ENCODE measurements at places on chromosomes 12 and 14.

- no peak overlapping the region for H3K27ac ChIP-seq
- H3K4me1 ChIP-seq = no peaks in the 10 kb centered on the region
- no peaks in the 10 kb centered on the region for H3K27me3 ChIP-seq
- no peak overlapping the region for H3K4me3 ChIP-seq
These were observed 59.7 kb downstream of the LGMN start for GRCh38 chr14:92688434-92689375.

GRCh38 chr12:116015525-116015924, 262.0 kb downstream of the MED13L start:
- peaks cover 2% of the 10 kb centered on the region for H3K27me3 ChIP-seq
- no peak for DNase-seq
- H3K36me3 ChIP-seq = no peaks in the 10 kb centered on the region
- H3K4me3 ChIP-seq = no peak overlapping the region

DNA sequence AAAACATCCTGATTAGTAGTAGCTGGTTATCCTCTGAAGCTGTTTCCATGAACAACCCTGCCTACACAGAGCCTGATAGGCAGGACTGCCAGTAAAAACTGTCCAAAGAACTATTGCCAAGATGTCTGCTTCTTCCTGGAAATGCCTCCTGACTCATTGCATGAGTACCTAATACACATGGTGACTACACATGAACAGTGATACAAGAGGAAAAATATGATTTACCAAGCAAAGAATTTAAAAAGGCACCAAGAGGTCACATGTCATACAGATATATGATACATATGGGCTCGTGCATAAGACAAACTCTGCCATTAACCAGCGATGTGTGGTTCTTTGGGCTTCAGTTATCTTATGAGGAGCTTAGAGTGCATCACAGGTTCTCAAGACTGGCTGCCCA, 552.3 kb downstream of the SLC16A7 start:
- H3K27ac ChIP-seq = no peak overlapping the region
- H3K4me3 ChIP-seq = no peak overlapping the region
- no peaks in the 10 kb centered on the region for H3K36me3 ChIP-seq

DNA sequence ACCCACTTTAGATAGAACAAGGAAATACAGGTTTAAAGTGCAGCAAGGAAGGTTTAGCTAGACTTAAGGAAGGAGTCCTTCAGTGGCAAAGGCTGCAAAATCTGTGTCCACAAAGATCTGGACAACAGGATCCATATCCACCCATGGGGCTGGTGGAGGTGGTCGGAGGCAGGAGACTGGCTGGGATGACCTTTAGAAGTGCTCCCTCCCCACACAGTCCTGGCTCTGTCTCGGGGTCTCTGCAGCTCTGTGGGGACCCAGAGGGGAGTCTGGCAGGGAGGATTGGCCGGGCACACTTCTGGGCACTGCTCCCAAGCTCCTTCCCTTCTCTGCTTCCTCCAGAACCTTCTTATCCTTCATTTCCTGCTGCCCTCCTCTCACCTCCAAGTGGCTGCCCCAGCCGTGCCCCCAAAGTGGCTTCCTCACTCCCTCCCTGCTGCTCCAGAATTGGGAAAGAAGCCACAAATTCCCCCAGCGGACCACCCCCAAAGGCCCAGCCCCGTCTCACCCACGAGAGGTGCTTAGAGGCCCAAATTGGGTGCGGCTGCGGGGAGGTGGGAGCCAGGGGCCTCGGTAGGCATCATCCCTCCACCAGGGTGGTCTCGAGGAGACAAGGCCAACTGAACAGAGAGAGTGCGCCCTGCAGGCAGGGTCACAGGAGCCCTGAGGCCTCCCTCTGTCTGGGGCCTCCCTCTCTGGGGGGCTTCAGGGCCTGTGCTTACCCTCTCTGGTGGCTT, 21.9 kb upstream of the PGF start:
- peaks cover 30% of the 10 kb centered on the region for H3K4me1 ChIP-seq
- H3K36me3 ChIP-seq = no peaks in the 10 kb centered on the region
- peak overlapping the region; percentile 49 for H3K4me3 ChIP-seq
- DNase-seq = no peak

DNA sequence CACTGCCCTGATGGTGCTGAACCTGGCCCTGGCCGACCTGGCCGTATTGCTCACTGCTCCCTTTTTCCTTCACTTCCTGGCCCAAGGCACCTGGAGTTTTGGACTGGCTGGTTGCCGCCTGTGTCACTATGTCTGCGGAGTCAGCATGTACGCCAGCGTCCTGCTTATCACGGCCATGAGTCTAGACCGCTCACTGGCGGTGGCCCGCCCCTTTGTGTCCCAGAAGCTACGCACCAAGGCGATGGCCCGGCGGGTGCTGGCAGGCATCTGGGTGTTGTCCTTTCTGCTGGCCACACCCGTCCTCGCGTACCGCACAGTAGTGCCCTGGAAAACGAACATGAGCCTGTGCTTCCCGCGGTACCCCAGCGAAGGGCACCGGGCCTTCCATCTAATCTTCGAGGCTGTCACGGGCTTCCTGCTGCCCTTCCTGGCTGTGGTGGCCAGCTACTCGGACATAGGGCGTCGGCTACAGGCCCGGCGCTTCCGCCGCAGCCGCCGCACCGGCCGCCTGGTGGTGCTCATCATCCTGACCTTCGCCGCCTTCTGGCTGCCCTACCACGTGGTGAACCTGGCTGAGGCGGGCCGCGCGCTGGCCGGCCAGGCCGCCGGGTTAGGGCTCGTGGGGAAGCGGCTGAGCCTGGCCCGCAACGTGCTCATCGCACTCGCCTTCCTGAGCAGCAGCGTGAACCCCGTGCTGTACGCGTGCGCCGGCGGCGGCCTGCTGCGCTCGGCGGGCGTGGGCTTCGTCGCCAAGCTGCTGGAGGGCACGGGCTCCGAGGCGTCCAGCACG, 4.7 kb downstream of the LTB4R start:
- no peaks in the 10 kb centered on the region for H3K36me3 ChIP-seq
- no peak overlapping the region for H3K27ac ChIP-seq
- peak; percentile 31 for DNase-seq
- no peak overlapping the region for H3K4me3 ChIP-seq

DNA sequence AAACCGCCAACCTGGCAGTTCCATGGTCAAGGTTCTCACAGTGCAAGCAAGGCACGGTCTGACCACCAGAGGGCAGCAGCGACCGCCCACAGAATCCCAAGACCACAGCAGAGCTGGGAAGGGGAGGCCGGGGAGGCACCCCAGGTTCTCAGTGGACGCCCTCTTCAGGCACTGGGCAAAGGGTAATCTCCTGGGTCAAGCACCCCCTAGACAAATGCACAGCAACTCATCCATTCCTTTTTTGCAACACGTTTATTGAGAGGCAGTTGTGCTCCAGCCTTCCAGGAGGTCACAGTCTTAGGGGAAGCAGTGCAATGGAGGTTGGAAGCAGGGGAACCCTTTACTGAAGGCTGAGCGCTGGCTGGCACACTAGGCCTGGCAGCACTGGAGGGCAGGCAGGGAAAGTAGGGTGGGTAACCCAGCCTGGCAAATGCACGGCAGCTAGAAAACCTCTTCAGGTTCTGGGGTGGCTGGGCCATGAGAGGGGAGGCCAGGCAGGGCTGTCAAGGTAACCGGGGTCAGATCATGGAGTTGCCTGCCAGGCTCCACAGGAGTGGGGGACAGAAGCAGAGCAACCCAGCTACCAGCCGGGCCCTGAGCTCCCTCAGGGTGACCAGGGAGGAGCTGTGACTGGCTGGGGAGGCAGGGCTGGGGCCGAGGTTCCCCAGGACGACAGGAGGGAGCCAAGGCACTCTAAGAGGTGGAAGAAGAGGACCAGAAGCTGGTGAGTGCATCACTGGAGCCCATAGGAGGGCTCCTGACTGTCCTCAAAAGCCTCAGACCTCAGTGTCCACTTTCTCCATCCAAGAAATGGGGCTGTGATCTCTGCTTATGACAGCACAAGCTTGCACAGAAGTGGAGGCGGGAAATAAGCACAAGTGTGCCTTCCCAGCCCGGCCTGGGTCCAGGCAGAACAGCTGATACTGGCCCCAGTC, 1.8 kb upstream of the RHOF start:
- no peaks in the 10 kb centered on the region for H3K36me3 ChIP-seq
- H3K27me3 ChIP-seq = peaks cover 38% of the 10 kb centered on the region
- peaks cover 22% of the 10 kb centered on the region for H3K4me1 ChIP-seq
- H3K27ac ChIP-seq = peak overlapping the region; percentile 36
- peak; percentile 91 for DNase-seq

DNA sequence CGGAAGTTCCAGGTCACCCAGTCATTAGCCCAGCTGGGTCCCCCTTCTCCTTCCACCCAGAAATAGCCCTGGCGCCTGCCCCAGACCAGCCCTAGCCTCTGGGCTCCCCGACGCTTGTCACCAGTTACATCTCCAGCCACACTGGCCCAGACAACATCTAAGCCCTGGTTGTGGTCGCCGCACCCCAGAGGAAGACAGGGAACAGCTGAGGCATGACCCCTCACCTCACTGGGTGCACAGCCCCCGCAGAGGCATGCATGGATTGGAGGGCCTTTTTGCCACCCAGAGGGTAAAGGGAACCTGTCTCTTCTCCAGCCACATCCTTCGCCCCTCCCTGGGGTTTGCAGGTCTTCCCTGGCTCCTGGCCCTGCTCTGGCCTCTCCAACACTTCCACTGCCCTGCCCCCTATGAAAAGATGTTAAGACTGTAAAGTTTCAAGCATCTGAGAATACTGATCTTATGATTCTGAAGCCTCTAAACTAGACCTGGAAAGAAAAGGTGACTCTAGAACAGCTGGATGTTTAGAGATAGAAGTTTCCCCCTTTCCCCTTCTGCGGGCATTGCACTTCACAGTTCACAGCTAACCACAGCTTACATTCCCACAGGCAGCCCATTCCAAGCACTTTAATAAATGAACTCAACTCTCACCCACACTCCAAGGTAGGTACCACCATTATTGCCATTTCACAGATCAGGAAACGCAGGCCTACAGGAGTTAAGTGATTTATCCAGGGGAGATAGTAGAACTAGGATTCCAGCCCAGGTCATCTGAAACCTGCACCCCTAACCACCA, 14.7 kb downstream of the TMEM119 start:
- DNase-seq = no peak
- no peak overlapping the region for H3K4me3 ChIP-seq
- H3K27ac ChIP-seq = no peak overlapping the region
- peaks cover 19% of the 10 kb centered on the region for H3K4me1 ChIP-seq
- H3K36me3 ChIP-seq = no peaks in the 10 kb centered on the region
- peaks cover 4% of the 10 kb centered on the region for H3K27me3 ChIP-seq

DNA sequence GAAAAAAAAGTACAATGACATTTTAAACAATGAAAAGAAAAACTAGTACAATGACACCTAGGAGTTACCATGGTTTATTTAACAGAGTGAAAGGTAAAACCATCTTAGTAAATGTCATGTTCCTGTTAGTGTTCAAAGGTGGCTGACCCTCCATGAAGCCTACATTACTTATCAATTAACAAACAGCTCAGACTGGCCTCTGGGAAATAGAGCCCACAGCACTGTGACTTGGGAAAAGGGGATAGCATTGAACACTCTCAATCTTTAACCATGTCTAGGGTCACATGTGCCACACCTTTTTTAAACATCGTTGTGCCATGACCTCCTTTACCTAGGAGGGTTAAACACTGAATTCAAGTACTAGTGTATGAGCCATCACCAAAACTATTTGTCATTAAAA, 106.3 kb upstream of the SOX5 start:
- no peaks in the 10 kb centered on the region for H3K36me3 ChIP-seq
- DNase-seq = no peak
- no peaks in the 10 kb centered on the region for H3K27me3 ChIP-seq
- H3K4me1 ChIP-seq = peaks cover 12% of the 10 kb centered on the region
- no peak overlapping the region for H3K27ac ChIP-seq

- H3K36me3 ChIP-seq = peaks cover 6% of the 10 kb centered on the region
- peak; percentile 1 for DNase-seq
- no peaks in the 10 kb centered on the region for H3K4me1 ChIP-seq
- peaks cover 2% of the 10 kb centered on the region for H3K27me3 ChIP-seq
- no peak overlapping the region for H3K4me3 ChIP-seq
These were observed 351.7 kb downstream of the TMEM121 start for GRCh38 chr14:105878125-105878524.

DNA sequence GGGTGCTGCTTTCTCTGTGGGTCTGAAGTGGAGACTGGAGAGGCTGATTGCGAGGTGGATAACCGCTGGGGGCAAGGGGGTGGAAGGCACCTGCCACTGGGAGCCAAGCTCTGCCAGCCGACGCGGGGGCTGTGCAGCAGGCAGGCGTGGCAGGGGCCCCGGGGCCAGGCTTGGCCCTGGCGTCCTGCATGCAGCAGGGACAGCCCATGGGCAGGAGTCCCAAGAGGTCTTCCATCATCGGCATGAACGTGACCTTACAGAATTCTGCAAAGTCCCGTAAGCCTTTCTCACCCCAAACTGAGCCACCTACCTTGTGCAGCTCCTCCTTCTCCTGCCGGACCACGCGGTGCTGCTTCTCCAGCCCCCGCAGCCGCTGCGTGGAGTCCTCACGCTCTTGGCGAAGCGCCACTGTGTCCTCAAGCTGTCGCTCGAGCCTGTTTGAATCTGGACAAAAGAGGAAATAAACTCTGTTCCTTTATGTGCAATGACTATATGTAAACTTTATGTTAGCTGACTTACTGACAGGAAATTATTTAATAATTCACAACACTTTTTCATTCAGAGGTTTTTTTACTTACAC, 51.3 kb downstream of the AMN start:
- H3K4me3 ChIP-seq = no peak overlapping the region
- no peaks in the 10 kb centered on the region for H3K27me3 ChIP-seq
- peaks cover 6% of the 10 kb centered on the region for H3K4me1 ChIP-seq

GRCh38 chr14:98182393-98183055, 1089.5 kb downstream of the BCL11B start:
- no peak overlapping the region for H3K4me3 ChIP-seq
- H3K4me1 ChIP-seq = no peaks in the 10 kb centered on the region
- H3K27me3 ChIP-seq = no peaks in the 10 kb centered on the region
- no peak for DNase-seq
- H3K36me3 ChIP-seq = no peaks in the 10 kb centered on the region
- H3K27ac ChIP-seq = no peak overlapping the region

DNA sequence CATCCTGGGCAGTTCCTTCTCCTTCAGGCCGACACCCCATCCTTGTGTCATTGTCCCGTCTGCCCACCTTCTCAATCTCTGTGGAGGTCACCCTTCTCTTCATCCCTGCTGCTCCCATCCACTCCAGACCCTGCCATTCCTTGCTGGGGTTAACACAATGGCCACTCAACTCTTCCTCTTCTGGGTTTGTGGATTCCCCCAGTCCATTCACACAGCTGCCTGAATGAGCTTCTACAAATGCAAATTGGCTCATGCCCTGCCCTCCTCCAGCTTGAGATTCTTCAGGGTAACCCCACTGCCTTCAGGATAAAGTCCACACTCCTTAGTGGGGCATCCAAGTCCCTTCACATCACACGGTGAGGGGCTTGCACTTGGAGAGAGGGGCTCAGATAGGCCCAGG, 17.2 kb upstream of the PRMT8 start:
- H3K27me3 ChIP-seq = no peaks in the 10 kb centered on the region
- H3K36me3 ChIP-seq = no peaks in the 10 kb centered on the region
- H3K4me1 ChIP-seq = peaks cover 1% of the 10 kb centered on the region

All from glutamatergic neuron (in vitro differentiated cells).